Left renal pelvis (tissue), 4 donors: ENCODE measurements at places on chromosomes 13 and 19. TPM values are rescaled to one million over a fixed set of nuclear protein-coding genes. Genes with fewer than 3 reads are reported as not detected.

- no peak for DNase-seq
These were observed 872 bp downstream of the FARSA start for GRCh38 chr19:12932392-12933286.

- DNase-seq = no peak
These were observed 9.6 kb upstream of the GARRE1 start for GRCh38 chr19:34244611-34245299.

GRCh38 chr13:37023871-37024270 lies 23.3 kb downstream of the EXOSC8 start:
- DNase-seq = no peak

DNA sequence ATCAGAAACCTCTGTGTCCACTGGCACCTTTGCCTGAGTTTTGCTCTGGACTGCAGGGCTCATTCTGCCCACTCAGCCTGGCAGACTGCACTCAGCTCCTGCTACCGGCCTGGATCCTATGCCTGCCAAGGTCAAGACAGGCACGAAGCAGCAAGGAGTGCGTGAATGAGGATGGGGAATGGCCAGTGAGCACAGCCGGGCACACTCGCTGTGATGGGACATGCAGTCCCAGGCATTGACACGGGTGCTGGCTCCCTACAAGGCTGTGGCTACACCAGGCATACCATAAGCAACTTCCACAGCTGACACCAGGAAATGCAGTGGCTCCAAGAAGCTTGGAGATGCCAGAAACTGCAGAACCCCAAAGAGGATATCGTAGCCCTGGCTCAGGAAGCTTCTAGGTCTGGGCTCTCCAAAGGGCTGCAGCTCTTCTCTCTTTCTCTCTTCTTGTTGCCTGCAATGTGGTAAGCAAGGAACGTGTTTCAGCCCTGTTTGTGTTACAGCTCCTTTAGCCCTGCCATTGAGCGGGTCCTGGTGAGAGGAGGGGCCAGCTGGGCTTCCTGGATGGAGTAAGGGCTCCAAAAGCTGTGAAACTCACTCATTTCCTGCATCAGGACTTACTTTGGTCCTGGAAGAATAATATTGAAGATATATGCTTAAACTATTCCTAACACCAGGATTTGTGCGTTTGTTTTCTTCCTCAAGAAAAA lies 832.6 kb upstream of the SLITRK5 start:
- no peak for DNase-seq

DNA sequence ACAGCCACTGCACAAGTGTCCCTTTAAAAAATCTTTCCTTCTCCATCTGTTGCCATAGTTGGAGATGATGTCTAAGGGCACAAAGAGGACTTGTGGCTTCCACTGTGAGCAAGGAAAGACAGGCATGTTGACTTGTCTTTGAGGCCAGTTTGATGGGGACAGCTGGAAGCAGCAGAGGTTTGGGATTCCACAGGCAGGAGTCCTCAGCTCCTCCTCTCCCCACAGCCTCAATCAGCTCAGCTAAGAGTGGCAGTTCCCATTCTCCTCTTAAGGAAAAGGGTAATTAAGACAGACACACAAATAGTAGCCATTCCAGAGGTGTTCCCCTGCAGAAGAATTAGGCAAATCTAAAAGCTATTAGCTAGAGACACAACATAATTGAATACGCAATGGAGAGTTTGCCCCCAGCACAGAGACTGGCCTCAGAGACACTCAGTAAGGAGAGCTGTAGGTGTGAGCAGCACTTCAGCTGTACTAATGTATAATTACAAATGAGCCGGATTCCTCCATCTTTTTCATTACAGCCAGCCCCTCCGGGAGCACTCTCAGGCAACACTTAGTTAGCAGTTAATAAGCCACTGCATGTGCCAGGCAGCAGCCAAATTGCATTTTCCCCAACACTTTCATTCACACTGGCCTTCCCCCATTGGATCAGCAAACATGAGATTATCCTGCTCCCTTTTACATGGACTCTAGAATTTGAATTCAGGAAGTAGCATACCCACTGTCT lies 434.0 kb downstream of the FOXO1 start:
- DNase-seq = no peak

- no peak for DNase-seq
These were observed 32.5 kb downstream of the CILP2 start for GRCh38 chr19:19570571-19570970.

GRCh38 chr13:97885641-97886040 lies 67.8 kb upstream of the IPO5 start:
- DNase-seq = no peak

DNA sequence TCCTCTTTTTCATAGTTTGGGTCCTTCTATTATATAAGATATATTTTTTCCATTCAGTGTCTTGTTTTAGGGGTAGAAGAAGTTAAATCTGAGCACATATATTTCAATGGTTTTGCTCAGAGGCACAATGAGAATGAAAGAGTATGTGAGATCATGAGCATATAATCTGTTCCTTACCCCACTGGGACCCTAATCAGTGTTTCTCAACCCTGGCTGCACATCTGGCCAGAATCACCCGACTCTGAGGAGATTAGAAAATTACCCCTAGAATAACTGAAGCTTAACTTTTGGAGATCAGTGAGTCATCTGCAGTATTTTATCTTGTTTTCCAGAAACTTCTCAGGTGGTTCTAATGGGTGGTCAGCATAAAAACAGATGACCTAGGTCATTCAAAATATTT lies 782 bp downstream of the CYSLTR2 start:
- no peak for DNase-seq

DNA sequence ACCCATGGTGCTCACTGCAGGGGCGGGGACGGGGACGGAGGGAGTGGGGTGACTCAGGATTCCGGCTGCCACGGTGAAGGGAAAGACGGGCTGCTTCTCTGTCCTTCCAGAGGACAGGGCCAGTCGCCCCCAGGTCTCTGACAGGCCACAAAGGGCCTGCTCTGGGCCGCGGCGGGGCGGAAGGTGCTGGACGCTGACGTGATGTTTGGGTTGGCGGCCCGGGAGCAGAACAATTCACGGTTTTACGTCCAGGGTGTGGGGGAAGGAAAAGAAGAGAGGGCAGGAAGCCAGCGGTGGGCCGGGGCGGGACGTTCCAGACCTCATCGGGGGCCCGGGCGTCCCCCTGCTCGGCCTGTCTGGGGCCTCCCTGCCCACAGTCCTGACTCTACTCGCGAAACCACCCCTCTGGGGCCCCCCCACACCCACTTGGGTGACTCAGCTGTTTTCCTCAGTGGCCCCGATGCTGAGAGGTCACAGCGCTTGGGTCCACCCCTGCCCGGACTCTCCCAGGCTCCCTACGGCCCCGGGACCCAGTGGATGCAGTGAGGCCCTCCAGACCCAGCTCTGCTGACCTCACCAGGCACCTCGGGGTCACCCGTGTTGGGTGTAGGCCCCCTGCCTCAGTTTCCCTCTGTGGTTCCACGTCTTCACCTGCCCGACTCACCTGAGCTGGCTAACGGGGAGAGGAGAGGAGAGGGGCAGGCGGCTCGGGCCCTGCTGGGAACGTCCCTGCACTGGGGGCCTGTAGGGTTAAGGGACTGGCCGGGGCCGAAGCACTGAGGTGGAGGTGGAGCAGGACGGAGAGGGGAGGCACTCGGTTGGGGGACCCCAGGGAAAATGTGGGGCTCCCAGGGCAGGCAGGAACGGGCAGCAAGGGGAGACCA lies 29.2 kb downstream of the PIP5K1C start:
- DNase-seq = no peak

DNA sequence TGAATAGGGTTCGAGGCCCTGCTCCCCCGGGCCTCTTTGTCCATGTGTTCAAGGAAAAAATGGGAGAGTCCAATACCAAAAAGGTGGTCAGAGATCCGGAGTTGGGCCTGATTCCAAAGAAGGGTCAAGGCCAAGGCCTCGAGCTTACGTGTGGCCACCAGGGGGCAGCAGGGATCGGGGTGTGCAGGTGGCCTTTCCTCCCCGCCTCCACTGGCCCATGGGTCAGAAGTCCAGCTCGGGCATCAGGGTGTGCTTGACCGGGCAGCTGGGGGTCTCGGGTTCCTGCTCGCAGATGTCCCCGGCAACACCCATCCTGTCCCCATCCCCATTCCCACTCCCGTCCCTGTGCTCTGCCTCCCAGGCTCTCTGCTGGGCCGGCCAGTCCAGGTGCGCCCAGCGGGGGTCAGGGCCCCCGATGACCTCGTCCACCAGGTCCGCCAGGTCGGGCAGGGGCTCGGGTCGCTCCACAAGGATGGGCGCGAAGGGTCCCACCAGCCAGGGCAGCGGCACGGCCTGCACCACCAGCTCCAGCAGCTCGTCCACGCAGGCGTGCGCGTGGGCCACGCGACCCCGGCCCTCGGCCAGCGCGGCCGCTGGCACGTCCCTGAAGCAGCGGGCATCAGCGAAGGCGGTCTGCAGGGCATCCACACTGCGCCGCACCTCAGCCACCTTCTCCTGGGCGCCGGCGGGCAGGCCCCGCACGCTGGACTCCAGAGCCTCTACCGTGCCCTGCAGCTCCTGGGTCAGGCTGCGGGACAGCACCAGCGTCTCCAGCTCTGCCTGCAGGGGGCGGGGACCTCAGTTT lies 5.2 kb upstream of the PLIN4 start:
- DNase-seq = no peak

- no peak for DNase-seq
These were observed 130.7 kb upstream of the PEG3 start for GRCh38 chr19:56971230-56971629.

GRCh38 chr19:35734273-35734672 lies 8.0 kb downstream of the IGFLR1 start:
- DNase-seq = no peak

DNA sequence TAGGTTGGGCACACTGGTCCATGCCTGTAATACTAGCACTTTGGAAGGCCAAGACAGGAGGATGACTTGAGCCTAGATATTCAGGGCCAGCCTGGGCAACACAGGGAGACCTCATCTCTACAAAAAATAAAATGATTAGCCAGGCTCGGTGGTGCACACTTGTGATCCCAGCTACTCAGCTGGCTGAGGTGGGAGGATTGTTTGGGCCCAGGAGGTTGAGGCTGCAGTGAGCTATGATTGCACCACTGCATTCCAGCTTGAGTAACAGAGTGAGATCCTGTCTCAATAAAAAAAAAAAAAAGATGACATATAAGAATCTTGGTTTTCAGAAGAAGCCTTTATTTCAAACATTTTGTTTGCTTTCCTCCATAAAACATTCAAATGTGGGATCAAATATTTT lies 178.0 kb downstream of the LIG4 start:
- DNase-seq = no peak

DNA sequence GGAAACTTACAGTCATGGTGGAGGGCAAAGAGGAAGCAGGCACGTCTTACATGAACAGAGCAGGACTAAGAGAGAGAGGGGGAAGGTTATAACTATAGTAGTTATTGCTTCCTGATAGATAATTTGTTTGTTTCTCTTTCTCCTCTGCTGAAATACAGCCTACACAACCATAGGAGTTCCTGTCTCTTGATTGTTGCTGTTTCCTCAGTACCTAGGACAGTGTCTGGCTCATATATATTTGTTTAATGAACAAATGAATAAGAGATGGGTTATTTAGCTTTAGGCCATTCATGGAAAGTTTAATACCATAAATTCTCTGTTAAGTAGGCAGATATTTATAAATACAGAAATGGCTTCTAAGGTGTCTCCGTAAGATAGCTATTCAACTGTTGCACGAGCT lies 95.2 kb downstream of the PCCA start:
- no peak for DNase-seq

GRCh38 chr13:97505017-97505416 lies 71.0 kb downstream of the RAP2A start:
- no peak for DNase-seq

DNA sequence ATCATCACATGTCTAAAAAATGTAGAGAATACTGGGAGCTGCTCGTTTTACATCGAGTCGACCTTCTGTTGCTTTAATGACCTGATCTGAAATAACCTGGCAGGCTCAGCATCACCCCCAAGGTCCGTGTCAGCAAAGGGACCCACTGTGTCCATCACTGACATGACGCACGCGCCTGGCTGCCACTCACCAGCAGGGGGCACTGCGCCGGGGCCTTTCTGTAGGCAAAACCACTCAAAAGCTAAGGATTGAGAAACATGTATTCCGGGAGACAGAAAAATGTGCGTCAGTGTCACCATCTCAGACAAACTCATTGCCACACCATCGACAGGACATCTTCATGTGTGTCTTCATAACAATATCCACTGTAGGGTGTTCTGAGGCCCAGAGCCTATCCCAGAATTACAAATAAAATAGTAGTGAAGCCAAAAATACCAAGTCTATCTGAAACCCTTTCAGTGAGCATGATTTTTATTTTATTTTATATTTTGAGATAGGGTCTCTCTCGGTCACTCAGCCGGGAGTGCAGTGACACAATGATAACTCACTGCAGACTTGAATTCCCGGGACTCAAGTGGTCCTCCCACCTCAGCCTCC lies 130.3 kb upstream of the LSM14A start:
- DNase-seq = no peak

- DNase-seq = no peak
These were observed 10.2 kb upstream of the TMEM160 start for GRCh38 chr19:47058621-47059022.

GRCh38 chr13:94967183-94968039 lies 255.1 kb upstream of the SOX21 start:
- DNase-seq = no peak

- DNase-seq = no peak
These were observed 176.1 kb downstream of the TM9SF2 start for GRCh38 chr13:99677116-99677951.

DNA sequence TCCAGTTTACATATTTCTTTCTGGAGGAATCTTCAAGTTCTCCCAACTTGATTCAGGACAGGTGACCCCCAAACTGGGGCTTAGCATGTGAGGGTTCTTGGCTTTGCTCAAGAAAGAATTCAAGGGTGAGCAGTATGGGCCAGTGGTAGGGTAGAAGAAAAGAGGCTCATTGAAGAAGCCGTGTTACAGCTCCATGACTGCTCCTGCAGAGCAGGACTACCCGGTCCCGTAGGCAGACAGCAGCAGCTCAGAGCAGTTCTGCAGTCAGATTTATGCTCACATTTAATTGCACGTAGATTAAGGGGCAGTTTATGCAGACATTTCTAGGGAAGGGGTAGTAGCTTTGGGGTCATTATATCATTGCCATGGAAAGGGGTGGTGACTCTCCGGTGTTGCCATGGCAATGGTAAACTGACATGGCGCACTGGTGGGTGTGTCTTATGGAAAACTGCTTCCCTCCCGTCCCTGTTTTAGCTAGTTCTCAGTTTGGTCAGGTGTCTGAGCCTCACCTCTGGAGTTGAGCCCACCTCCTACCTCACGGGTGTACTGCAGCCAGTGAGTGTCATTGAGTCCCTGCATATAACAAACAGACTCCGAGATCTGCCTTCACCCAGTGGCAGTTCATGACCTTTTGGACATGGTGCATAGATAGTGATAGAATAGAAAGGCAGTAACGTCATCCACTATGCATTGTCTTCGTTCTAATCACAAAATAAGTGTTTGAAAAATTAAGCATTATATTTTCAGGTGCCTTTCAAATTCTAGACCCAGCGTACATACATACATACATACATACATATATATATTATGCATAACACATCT lies 16.0 kb upstream of the ZNF792 start:
- DNase-seq = no peak

The ZNF616 gene
- 23.2 TPM for polyA plus RNA-seq

The ELSPBP1 gene
- polyA plus RNA-seq = not detected

The APOC4 gene
- polyA plus RNA-seq = not detected

The ASPDH gene
- 8.1 TPM for polyA plus RNA-seq

The S1PR4 gene
- 0.21 TPM for polyA plus RNA-seq

The ZNF211 gene
- 46.4 TPM for polyA plus RNA-seq

The NBEA gene
- 16.8 TPM for polyA plus RNA-seq

The ZNF571 gene
- polyA plus RNA-seq = 12.1 TPM

The GARRE1 gene
- 35.8 TPM for polyA plus RNA-seq

The BST2 gene
- polyA plus RNA-seq = 110 TPM

The FGF9 gene
- 14.7 TPM for polyA plus RNA-seq

The CEACAM6 gene
- not detected for polyA plus RNA-seq
